Ascending aorta (tissue), 2 donors: ENCODE measurements at places on chromosomes 16 and 17. TPM values are rescaled to one million over a fixed set of nuclear protein-coding genes. Genes with fewer than 3 reads are reported as not detected.

DNA sequence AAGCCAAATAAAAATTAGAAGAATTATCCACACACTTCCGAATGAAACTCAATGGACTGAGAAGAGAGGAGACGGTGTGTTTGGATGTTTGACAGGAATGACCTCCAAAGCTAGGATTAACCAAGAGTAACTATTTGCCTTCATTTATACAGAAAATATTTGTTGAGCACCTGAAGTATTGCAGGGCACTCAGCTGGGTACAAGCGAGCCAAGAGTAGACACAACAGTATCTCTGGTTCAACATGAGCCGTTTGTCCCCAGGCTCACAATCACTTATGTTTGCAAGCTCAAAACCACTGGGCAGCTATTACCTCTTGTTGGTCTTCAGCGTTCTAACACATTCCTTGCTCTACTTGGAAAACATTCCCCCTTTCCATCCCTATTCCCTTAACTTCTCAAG lies 38.8 kb downstream of the MAF start:
- DNase-seq: no peak

DNA sequence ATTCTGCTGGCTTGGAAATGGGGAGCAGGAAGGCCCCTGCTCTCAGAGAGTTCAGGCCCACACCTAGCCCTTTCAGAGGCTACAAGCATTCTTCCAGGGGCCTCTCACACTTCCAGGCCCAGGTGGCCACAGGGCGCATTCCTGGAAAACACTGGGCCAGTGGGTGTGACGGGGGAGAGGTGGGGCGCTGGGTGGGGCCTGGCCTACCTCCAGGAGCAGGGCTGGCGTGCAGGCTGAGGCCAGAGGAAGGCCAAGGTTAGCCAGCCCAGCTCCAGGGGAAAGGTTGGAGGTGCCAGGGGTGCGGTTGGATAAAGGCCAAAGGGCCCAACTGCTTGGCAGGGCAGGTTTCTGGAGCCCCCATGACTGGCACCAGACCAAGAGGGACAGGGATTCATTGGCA lies 198.2 kb downstream of the MAF start:
- no peak for DNase-seq

DNA sequence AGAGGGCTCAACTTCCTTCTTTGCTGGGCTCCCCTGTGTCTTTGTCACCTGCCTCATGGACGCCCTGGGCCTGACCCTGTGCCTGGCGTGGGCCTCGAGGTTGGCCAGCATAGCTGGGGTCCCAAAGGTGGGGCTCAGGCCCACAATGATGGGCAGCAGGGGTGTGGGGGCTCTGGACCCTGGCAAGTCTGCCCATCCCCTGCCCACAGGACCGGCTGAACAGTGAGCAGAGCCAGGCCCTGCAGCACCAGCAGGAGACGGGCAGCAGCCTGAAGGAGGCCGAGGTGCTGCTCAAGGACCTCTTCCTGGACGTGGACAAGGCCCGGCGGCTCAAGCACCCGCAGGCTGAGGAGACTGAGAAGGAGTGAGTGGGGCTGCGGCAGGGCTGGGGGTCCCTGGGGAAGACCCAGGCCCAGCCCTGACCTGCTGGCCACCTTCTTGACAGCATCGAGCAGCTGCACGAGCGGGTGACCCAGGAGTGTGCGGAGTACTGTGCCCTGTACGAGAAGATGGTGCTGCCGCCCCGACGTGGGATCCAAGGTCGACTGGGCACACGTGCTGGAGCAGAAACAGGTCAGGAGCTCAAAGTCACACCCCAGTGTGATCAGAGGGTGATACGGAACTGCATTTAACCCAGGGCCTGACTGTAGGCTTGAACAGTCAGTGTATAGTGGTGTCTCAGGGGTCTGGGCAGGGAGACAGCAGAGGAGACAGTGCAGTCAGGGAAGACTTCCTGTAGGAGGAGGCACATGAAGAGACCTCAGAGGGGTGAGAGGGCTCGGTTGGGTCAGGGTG lies 3.8 kb downstream of the EVPLL start:
- DNase-seq: no peak

DNA sequence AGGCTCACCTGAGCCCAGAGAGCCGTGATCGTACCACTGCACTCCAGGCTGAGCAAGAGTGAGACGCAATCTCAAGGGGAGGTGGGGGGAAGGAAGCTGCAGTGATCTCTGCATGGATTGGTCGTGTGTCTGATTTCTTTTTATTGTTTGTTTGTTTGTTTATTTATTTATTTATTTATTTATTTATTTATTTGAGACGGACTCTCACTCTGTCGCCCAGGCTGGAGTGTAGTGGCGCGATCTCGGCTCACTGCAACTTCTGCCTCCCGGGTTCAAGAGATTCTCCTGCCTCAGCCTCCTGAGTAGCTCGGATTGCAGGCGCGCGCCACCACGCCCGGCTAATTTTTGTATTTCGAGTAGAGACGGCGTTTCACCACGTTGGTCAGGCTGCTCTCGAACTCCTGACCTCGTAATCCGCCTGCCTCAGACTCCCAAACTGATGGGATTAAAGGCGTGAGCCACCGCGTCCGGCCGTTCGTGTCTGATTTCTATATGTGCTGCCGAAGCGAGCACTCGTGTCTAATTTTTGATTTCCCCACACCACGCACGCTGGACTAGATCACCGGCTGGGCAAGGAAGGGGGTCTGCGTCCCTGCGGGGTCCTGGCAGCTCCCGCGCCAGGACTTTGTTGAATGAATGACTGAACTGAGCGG lies 448 bp upstream of the TNFRSF12A start:
- DNase-seq: no peak

GRCh38 chr16:68790130-68790761 lies 53.1 kb upstream of the TANGO6 start:
- no peak for DNase-seq

- no peak for DNase-seq
Observed at GRCh38 chr17:34222722-34223497, 32.2 kb upstream of the CCL2 start.

The MARVELD3 gene
- not detected for total RNA-seq

The USB1 gene
- 133 TPM for total RNA-seq

The CD300A gene
- 21.9 TPM for total RNA-seq

The AATK gene
- total RNA-seq: 20.6 TPM
